ENCODE measurements at places on chromosomes 12 and 14.

DNA sequence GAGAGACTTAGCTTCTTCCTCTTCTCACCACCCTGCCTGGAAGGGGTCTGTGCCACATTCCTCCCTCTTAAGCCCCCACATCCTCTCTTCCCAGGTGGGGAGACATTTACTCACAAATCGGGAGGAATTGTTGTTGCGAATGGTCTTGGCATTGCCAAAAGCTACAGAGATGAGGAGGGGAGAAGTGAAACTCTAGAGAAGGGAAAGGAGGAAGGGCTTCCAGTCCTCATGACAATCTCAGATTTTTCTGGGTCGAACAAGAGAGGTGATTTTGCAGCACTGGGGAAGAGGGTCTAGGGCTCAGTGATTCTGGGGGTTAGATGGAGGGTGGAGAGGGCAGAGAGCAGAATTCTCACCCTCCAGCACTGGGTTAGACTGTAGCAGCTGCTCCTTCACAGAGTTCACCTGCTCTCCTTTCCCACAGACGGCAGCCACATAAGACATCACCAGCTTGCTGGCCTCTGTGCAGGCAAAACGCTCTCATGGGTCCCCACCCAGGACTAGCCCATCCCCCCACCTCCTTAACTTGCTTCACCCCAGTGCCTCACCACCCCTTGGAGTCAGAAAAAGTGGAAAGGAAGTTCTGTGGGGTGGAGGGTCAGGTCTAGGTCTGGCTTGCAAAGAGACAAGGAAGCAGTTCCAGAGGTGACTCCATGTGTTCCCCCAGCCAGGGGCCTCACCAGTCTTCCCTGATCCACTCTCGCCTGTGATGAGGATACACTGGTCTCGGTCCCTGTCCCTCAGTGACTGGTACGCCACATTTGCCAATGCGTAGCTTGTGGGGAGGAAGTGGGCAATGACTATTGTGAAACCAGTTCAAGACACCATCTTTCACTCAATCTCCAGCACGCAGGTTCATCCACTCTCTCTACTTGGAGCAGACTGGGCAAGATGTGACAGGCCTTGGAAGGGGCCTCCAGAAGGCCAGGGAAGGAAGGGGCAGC is 2.7 kb downstream of the MYO1A start:
- no peak for DNase-seq

DNA sequence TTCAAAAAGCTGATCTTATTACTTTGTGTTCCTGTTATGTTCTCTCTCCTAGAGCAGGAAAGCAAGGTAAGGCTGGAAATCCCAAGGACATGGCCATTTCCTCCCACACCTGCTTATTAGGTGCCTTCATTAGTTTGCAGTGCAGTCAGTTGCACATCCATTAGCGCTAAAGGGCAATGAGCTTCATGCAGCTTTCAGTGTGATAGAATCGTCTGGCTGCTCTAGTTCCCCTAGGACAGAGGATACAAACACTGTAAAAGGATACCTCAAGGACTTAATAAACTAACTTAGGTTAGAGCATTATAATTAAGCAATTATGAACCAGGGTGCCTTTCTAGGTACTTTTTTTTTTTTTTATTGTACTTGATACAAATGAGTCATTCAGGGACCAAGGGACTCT is 21.1 kb downstream of the TMEM117 start:
- no peak for DNase-seq

- DNase-seq = no peak
Measured at GRCh38 chr12:79402606-79403005, 288.2 kb downstream of the PAWR start.

- no peak for DNase-seq
Measured at GRCh38 chr14:102363182-102363943, 622 bp downstream of the TECPR2 start.

DNA sequence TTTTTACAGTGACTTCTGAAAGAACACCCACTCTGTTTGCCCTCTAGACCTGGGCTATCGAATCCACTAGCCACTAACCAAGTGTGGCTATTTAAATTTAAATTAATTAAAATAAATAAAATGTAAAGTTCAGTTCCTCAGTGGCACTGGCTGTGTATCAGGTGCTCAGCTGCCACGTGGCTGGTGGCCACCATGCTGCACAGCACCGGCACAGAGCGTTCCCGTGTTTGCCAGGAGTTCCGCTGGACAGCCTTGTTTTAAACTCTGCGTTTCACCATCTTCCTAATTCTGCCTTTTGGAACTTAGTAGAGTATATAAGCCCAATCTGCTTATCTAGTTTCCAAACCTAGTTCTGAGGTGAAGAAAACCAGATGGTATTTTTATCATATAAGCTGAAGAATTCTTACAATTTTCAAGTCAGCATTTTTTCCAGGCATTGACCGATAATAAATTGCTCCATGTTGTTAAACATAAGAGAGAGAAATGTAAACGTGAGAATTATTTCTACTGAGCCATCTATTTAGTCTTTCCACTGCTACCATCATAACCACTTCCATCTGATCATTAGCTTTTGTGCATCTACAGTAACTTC is 339.0 kb downstream of the CACNA1C start:
- no peak for DNase-seq

GRCh38 chr14:58887931-58888330 is 250.2 kb downstream of the DACT1 start:
- DNase-seq = no peak
